ENCODE measurements at places on chromosomes 7 and 10.

DNA sequence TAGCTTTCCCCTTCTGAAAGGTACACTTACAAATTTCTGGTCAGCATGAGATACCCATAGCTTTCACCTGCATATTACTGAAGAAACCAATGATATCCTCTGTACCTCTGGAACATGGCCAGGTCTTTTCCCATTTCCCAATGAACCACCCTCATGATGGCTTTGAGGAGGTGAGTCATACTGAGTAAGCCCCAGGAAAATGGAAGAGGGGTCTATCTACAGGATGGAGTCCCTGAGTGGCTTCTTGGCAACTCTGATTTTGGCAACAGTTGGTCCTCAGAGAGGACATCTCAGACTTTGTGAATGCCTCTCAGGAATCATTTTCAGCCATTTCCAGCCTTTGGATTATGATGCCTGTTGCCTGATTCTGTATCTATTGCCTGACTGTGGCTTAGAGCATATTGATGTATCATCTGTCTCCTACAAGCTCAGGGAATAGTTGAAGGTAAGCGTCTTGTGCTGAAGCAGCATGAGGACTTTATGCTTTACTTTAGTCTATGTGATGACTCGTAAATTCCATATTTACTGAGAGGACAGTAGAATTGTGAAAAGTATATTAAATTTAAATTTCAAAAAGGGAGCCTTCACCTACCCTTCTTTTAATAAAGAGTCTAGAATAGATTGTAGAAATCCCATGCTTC lies 84.7 kb upstream of the DKK1 start:
- no peak for DNase-seq

GRCh38 chr10:55242544-55242943 lies 441.5 kb upstream of the PCDH15 start:
- no peak for DNase-seq

DNA sequence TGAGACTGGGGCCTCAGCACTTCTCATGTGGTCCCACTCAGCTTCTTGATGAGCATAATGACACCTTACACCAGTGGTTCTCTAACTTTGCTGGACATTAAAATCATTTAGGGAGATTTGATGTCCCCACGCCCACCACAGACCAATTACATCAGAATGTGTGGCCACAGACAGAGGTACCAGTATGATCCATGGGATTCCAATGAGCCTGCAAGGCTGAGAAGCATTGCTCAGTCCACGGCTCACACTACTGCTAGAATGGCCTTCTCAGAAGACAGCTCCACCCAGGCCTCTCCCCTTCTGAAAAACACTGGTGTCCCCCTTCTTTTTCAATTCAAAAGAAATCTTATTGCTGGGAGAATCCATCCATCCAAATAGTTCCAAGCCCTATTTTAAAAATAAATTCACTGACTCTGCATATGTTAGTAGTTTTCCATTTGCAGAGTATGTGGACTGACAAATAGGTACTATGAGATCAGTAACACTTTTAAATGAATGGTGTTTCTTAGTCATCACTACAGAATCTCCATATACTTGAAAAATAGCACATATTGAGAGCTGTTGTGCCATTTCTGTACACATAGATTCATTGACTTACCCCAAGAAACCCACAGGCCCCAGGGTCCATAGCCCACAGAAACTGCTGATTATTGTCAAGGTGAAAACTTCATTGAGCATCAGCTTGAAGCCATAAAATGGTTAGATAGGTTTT lies 34.5 kb upstream of the TECTB start:
- DNase-seq = no peak

GRCh38 chr10:33381451-33382215 lies 47.2 kb upstream of the NRP1 start:
- DNase-seq = no peak

DNA sequence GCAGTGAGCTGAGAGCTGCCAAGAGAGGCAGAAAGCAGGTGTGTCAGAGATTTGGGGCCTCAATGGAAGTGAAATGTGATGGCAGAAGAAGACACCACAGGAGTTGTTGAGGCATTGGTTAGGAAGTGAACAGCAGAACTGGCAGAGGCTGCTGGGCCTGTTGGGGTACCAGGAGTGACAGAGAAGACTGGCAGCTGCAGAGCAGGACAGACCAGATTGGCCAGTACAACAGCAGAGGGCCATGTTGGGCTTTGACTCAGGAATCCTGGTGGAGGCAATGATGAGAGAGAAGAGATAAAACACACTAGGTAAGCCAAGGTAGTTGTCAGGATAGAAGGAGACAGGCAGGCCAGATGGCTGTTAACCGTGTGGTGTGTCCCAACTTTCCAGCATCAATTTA lies 19.9 kb upstream of the HERPUD2 start:
- DNase-seq = no peak

GRCh38 chr7:1752771-1753563 lies 82.9 kb downstream of the ELFN1 start:
- peak; percentile 21 for DNase-seq

DNA sequence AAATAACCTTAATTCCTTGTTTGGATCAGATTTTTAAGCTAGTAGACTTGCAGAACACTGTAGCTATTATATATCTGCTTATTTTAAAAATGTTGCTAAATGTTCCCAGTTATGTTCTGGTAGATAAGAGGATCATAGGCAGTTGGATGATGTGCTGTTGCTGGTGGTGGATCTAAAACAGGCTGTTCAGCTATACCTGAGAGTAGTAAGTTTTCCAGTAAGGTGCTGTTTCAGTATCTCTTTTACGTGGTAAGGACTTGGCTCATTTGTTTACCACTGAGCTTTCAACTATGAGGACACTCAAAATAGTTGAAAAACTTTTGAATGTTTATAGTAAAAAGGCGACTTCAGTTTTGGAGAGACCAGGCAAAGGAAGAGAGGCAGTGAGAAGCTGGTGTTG lies 180.9 kb downstream of the CDK14 start:
- DNase-seq = no peak

DNA sequence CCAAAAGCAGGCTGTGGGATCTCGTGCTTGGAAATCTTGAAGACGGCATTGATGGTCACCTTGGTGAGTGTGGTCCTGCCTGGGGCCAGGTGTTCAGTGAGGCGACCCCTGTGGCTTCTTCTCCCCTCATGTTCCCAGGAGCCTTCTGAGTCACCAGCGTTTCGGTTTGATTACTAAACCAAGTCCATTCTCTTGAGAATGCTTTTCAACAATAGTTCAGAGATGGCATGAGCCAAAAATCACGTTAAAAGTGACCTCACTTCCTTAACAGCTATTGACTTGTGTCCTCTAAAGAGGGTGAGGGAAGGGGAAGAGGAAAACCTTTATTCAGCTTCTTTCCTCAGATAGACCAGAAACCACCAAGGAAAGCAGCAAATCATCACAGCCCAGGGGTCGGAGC lies 315.2 kb downstream of the GATA3 start:
- DNase-seq = no peak

- no peak for DNase-seq
Observed at GRCh38 chr7:44151956-44152355, 10.8 kb upstream of the MYL7 start.

DNA sequence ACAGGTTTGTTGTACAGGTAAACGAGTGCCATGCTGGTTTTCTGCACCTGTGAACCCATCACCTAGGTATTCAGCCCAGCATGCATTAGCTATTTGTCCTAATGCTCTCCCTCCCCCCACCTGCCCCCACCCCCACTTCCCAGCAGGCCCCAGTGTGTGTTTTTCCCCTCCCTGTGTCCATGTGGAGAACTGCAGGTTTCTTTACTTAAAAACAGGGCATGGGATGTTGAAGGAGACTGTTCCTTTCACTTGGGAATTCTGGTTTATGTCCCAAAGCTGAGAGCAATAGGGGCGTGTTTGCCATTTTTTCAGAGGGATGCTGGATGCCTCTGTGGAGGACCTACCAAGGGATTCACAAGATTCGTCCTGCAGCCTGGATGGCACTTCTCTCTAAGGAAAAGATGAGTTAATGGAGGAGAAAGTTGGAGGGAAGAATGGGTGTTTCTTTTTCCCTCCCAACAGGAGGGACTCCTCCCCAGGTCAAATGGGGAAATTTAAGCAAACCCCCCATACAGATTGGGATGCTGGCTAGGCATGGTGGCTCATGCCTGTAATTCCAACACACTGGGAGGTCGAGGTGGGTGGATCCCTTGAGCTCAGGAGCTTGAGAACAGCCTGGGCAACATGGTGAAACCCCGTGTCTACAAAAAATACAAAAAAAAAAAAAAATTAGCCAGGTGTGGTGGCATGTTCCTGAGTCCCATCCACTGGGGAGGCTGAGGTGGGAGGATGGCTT lies 136.0 kb downstream of the GALNT17 start:
- no peak for DNase-seq

DNA sequence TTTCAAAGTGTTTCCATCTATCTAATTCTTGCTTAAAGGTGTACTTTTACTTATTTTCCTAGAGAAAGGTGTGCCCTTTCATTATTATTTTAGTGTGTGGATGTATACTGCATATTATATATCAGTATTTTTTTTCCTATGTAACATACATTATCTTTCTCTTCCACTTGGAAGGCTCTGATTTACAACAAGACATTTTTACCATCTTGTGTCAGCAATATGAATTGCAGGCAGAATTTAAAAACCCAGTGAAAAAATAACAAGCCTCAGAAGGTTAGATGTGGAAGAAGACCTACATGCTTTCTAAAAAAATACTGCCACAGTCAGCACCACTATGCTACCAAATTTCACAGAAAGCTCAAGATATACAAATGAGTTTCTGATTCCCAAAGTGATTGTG lies 327.7 kb upstream of the STEAP1 start:
- no peak for DNase-seq

- DNase-seq = no peak
Observed at GRCh38 chr10:6621536-6621935, 41.5 kb upstream of the PRKCQ start.

GRCh38 chr10:75400771-75401568 lies 594 bp downstream of the ZNF503 start:
- no peak for DNase-seq

GRCh38 chr7:130926001-130926691 lies 192.1 kb upstream of the KLF14 start:
- peak; percentile 48 for DNase-seq

DNA sequence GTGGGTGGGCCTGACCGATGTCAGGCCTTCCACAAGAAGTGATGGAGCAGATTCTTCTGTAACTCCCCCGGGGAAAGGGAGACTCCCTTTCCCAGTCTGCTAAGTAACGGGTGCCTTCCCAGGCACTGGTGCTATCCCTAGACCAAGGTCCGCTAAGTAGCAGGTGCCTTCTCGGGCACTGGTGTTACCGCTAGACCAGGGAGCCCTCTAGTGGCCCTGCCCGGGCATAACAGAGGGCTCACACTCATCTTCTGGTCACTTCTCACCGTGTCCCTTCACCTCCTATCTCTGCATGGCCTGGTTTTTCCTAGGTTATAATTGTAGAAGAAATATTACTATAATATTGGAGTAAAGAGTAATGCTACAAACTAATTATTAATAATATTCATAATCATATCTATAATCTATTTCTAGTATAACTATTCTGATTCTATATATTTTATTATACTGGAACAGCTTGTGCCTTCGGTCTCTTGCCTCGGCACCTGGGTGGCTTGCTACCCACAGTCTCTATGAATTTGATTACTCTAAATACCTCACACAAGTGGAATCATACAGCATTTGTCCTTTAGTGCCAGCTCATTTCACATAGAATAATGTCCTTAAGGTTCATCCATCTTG lies 1378.7 kb downstream of the XPNPEP1 start:
- peak; percentile 84 for DNase-seq

- no peak for DNase-seq
Observed at GRCh38 chr10:121179006-121179405, 327.8 kb downstream of the WDR11 start.

DNA sequence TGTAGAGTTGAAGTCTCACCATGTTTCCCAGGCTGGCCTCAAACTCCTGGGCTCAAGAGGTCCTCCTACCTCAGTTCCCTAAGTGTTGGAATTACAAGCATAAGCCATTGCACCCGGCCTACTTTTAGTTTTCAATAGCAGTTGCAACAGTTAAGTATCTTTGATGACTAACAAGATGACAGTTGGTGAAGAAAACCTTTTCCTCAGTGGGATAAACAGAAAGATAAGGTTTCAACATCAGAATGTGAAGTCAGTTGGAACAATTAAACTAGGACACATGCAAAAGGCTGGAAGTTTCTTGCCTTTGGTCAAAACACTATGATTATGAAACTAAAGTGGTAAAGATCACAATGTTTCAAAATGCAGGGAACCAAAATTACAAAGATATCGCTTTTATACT lies 169.2 kb downstream of the ZNF438 start:
- peak; percentile 56 for DNase-seq

GRCh38 chr7:45649560-45650346 lies 75.6 kb downstream of the ADCY1 start:
- no peak for DNase-seq

DNA sequence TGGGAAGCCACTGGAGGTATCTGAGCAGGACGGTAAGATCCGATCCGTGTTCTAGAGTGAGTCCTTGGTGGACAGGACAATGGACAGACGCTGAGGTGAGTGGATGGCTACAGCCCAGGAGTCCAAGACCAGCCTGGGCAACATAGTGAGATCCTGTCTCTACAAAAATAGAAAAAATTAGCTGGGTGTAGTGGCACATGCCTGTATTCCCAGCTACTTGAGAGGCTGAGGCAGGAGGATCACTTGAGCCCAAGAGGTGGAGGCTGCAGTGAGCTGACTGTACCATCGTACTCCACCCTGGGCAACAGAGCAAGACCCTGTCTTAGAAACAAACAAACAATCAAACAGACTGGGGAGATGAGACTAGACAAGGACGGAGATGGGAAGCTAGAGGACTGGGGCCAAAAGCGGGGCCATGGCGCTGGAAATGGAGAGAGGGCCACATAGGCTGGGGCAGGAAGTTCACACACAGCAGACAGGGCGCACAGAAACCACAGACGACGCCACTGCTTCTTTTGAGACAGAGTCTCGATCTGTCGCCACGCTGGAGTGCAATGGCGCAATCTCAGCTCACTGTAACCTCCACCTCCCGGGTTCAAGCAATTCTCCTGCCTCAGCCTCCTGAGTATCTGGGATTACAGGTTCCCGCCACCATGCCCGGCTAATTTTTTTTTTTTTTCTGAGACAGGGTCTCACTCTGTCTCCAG lies 24.7 kb downstream of the DAGLB start:
- no peak for DNase-seq

GRCh38 chr10:47257396-47258120 lies 42.4 kb upstream of the GDF10 start:
- peak; percentile 57 for DNase-seq

GRCh38 chr10:100654782-100655325 lies 90.5 kb upstream of the PAX2 start:
- DNase-seq = no peak

- DNase-seq = no peak
Observed at GRCh38 chr7:85060696-85061095, 126.2 kb downstream of the SEMA3D start.

GRCh38 chr7:41287559-41288335 lies 415.1 kb downstream of the INHBA start:
- DNase-seq = no peak

GRCh38 chr10:4191894-4192293 lies 406.9 kb upstream of the KLF6 start:
- no peak for DNase-seq

GRCh38 chr7:1542841-1543747 lies 12.6 kb downstream of the MAFK start:
- no peak for DNase-seq

- DNase-seq = peak; percentile 86
Observed at GRCh38 chr7:150898475-150899011, 46.2 kb downstream of the AOC1 start.

GRCh38 chr7:121085922-121086321 lies 97.4 kb downstream of the CPED1 start:
- no peak for DNase-seq
